ENCODE measurements at places on chromosomes 16 and 17. TPM values are rescaled to one million over a fixed set of nuclear protein-coding genes. Genes with fewer than 3 reads are reported as not detected.

GNG13 gene
- not detected for total RNA-seq

ACAP1 gene
- total RNA-seq, result 14.4 TPM

DNA sequence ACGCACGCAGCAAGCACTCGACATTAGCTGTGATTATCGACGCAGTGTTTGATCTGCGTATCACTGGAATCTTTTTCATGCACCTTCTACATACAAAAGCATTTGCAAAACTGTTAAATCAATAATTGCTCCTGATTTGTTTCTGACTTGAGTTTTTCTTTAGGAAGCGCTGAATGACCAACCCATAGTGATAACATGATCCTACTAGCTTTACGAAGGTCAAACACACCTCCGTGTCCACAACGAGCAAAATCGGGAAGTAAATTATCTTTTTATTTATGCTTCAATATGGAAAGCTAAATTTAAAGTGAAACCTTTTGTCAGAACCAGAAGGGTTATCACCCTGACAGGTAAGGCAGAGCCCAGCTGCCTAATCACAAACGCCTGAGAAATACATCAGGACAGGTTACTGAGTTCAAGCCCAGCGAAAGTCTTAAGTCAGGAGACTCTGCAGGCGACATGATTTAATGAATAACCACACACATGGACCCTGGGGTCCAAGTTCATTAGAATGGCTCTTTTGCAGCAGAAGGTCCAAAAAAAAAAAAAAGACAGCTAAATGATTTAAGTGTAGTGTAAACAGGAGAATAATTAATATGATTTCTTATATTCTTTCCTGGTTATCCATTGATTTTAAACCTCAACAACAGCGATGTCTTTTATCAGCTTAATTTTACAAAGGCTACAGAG, 104.2 kb downstream of the ADCY9 start:
- H3K27me3 ChIP-seq, result no peaks in the 10 kb centered on the region
- H3K27ac ChIP-seq, result no peak overlapping the region
- H3K4me3 ChIP-seq, result no peak overlapping the region
- no peaks in the 10 kb centered on the region for H3K36me3 ChIP-seq
- peaks cover 4% of the 10 kb centered on the region for H3K4me1 ChIP-seq

DNA sequence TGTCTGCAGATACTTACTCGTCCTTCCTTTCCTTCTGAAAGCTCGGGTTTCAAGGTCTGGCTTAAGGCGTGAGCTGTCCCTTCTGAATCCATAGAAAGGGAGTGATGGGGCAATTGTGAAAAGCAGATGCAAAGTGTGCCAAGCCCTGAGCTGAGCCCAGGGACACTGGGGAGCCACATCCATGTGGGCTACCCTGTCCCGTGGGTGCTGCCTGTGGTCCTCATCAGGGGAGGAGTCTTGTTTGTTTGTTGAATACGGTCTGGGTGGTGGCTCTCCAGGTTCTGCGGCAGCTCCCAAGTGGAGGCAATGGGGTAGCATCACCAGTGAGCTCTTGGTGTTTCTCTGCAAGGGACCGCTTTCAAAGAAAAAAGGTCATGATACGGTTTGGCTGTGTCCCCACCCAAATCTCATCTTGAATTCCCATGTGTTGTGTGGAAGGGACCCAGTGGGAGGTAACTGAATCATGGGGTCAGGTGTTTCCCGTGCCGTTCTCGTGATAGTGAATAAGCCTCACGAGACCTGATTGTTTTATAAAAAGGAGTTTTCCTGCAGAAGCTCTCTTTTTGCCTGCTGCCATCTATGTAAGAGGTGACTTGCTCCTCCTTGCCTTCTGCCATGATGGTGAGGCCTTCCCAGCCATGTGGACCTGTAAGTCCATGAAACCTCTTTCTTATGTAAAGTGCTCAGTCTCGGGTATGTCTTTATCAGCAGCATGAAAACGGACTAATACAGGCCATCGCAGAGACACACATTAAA, 1.0 kb upstream of the ALG1 start:
- peaks cover 6% of the 10 kb centered on the region for H3K36me3 ChIP-seq
- no peak overlapping the region for H3K27ac ChIP-seq
- no peak for DNase-seq
- peaks cover 11% of the 10 kb centered on the region for H3K4me1 ChIP-seq
- H3K27me3 ChIP-seq, result peaks cover 9% of the 10 kb centered on the region

DNA sequence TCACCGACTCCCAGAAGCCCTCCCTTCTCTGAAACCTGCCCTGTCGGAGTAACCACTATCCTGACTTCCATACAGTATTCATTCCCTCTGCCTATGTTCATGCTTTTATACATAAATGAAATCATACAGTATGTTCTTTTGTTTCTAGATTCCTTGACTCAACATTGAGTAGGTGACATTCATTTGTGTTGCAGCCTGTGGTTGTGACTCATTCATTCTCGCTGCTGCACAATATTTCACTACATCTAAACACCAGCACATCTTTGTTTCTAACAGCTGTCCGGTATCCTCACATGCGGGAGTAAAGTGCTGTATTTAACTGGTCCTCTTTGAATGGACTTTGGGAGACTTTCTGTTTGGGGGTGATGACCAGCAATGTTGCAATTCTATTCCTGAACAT, 135.0 kb upstream of the FOXF1 start:
- H3K4me3 ChIP-seq, result no peak overlapping the region
- H3K27ac ChIP-seq, result peak overlapping the region; percentile 56
- no peaks in the 10 kb centered on the region for H3K36me3 ChIP-seq
- peak; percentile 93 for DNase-seq
- peaks cover 23% of the 10 kb centered on the region for H3K4me1 ChIP-seq

All from astrocyte (in vitro differentiated cells and primary cell).